ENCODE measurements at places on chromosomes 13 and 19.

- peak; percentile 87 for DNase-seq
These were observed 6.7 kb downstream of the ZNF708 start for GRCh38 chr19:21322528-21322927.

GRCh38 chr19:13057744-13058143 lies 44.9 kb downstream of the LYL1 start:
- no peak for DNase-seq

DNA sequence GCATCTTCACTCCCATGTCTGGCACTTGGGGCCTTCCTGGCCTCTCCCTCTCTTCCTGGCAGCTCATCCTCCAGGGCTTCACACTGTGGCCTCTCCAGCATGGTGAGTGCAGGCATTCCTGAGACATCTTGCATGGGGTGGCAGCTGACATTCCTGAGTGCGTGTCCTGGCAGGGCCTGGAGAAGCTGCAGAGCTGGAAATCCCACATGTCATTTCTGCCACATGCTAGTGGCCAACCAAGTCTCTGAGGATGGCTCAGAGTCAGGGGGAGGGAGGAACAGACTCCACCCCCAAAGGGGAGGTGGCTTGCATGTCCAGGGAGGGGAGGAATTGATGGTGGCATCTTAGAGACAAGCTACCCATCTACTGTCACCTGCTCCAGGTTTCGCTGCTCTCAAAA lies 41.6 kb upstream of the AMER2 start:
- DNase-seq, result no peak

- no peak for DNase-seq
These were observed 413.7 kb downstream of the FGF14 start for GRCh38 chr13:101988140-101988539.

GRCh38 chr13:33284916-33285315 lies 639 bp downstream of the STARD13 start:
- no peak for DNase-seq

- DNase-seq, result no peak
These were observed 4.0 kb downstream of the TPGS1 start for GRCh38 chr19:511101-511851.

DNA sequence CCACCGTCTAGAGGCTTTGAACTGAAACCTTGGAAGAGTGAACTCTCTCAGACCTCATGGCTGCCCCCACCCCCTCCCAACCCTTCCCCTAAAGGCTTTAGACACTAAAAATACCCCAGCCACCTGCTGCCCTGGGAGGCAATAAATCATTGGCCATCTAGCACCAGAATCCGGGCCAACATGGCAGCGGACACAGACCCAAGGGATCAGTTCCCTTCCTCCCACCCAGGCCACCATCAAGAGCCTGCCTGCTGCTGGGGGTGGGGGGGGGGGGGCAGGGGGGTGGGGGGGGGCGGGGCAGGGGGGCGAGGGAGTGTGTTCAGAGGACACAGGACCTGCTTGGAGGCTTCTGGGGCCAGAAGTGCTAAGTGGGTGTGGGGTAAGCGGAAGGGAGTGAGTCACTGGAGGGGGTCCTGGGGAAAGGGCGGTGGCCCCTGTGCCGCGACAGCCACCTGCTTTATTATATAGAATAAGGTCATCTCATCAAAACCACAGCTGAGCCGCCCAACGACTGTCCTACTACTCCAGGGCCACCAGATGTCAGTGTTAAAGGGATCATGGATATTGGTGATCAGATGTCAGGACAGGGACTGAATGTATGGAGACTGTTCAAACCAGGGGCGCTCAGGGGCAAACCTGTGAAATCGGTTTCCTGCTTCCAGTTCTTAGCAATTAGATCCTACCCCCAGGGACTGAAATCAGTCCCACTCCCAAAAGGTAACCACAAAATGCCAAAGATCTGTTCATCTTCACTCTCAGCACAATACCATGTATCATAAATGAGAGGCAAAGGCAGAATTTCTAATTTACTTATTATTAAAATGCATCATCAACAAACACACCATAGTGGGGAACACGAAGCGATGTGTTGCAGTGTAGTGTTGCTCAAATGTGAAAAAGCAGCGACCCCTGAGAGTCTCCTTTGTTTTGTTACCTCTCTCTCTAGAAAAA lies 24.3 kb downstream of the ARL11 start:
- no peak for DNase-seq

GRCh38 chr13:113402471-113403254 lies 38.7 kb upstream of the GRTP1 start:
- no peak for DNase-seq

- no peak for DNase-seq
These were observed 402.3 kb upstream of the SLITRK6 start for GRCh38 chr13:86201477-86201876.

DNA sequence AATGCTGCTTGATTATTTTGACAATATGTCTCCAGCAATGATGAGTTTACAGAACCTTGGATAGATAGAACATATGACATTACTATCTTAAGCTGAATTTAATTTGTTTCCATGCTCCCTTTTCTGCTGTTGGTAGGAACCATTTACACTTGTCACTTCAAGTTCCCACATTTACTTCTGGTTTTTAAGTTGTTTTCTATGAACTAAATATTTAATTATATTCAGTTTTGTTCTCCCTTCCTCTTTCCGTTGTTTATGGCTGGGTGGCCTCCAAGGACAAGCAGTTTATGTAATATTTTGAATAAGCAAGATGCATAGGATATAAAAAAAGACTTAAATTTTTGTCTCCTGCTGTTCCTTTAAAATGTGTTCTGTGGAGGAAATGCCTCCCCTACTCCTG lies 860.6 kb downstream of the GPC5 start:
- no peak for DNase-seq

DNA sequence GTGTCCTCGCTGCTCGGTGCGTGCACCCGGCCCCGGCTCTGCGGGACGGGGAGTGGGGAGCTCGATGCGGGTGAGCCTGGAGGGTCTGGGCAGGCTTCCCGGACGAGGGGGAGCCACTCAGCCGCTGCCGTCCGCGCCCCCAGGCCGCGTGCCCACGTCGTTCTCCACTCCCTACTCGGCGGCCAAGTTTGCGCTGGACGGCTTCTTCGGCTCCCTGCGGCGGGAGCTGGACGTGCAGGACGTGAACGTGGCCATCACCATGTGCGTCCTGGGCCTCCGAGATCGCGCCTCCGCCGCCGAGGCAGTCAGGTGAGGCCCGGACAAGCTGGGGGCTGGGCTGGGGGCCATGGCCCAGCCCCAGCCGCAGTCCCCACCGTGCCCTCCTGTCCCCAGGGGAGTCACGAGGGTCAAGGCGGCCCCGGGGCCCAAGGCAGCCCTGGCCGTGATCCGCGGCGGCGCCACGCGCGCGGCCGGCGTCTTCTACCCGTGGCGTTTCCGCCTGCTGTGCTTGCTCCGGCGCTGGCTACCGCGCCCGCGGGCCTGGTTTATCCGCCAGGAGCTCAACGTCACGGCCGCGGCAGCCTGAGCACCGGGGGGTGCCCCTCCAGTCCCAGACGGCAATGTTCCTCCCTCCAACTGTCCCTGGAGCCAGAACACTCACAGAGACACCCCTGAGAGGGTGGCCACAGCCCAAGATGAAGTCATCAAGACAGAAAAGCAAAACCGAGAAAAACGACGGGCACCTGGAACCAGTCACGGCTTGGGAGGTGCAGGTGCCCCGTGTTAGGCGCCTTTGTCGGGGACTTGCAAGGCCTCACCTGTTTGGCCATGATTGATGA lies 2.5 kb upstream of the RPL36 start:
- DNase-seq, result no peak

DNA sequence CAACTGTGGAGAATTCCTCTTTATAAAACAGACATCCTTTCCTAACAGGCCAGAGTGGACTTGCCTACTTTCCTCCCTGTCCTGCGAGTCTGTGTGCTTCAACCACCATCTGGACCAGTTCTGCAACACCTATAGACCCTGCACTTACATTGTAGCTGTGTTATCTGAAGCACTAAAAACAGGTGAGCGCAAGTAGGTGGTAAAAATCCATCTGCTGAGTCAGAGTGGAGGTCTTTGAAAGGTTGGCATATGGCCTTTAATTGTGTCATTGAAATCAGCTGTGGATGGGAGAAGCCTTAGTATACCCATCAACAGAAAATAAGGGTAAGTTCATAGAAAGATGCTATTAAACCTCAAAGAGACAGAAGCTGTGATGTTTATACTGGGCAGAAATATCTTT lies 7.6 kb upstream of the NALCN start:
- peak; percentile 51 for DNase-seq

GRCh38 chr13:95833719-95834118 lies 156.8 kb downstream of the DNAJC3 start:
- no peak for DNase-seq

DNA sequence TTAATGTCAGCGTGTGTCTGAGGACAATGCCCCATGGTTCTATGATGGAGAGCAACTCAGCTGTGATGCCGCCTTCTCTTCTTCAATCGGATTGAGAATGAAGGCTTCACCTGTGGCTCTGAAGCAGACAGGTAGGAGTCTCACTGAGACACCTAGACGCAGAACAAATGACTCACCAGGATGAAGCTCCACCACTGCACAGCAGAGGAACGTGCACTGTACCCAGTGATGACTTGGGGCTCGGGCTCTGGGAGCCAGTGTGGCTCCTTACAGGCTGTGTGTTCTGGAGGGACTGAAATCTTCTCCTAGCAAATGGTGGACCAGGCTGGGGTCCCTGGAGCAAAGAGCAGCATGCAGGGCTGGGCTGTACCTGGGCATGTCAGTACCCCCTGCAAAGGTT lies 44.0 kb downstream of the CCDC70 start:
- DNase-seq, result no peak

- DNase-seq, result no peak
These were observed 969 bp upstream of the CEACAM5 start for GRCh38 chr19:41707502-41707812.

DNA sequence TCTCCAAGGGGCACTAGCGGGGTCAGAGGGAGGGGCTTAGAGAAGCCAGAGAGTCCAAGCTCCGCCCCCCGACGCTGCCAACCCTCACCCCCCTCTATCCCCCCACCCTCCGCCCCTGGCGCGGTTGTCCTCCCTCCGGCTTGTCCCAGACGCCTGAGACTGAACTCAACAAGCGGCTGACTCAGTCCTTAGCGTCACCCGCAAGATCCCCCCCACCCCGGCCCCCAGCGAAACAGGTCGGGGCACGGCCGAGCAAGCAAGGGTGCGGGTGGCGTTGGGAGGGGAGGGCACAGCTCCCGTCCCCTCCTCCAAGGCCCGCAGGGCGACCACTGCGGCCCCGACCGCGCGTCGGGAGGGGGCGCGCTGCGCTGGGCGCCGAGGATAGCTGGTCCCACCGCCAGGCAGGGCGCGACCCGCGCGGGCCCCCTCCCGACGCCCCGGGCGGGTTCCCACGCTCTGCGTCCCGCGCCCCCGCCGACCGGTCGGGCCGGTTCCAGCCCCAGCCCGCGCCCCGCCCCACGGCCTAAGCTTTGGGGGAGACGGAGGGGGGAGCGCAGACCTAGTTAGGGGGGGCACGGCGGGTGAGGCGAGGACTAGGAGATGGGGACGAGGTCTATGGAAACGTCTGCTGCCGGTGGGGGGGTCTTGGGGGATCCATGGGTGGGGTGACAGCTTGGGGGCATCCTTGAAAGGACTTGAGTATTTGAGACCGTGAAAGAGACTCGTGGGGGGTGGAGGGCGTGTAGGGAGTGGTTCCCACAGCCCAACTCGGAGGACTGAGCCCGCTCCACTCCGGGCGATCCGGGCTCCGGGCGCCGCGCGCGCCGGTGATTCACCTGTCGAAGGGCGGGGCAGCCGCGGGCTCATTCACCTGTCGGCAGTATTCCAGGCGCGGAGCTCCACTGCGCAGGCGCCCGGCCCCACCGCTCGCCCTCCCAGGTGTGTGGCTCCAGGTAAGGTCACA lies 5.1 kb downstream of the NOTCH3 start:
- no peak for DNase-seq

DNA sequence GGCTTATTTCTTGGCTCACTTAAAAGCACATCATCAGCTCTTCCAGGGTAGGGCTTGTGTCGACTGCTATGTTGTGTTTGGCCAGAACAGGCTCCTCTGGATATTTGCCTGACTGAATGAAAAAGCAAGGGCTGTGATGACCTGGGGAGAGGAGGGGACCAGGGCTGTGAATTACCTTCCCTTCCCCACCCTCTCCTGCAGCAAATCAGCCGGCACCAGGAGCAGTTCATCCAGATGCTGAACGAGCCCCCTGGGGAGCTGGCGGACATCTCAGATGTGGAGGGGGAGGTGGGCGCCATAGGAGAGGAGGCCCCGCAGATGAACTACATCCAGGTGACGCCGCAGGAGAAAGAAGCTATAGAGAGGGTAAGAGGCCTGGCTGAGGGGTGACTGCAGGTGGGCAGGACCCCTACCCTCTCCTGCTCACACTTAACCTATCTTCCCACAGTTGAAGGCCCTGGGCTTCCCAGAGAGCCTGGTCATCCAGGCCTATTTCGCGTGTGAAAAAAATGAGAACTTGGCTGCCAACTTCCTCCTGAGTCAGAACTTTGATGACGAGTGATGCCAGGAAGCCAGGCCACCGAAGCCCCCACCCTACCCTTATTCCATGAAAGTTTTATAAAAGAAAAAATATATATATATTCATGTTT lies 4.4 kb downstream of the GADD45GIP1 start:
- no peak for DNase-seq

DNA sequence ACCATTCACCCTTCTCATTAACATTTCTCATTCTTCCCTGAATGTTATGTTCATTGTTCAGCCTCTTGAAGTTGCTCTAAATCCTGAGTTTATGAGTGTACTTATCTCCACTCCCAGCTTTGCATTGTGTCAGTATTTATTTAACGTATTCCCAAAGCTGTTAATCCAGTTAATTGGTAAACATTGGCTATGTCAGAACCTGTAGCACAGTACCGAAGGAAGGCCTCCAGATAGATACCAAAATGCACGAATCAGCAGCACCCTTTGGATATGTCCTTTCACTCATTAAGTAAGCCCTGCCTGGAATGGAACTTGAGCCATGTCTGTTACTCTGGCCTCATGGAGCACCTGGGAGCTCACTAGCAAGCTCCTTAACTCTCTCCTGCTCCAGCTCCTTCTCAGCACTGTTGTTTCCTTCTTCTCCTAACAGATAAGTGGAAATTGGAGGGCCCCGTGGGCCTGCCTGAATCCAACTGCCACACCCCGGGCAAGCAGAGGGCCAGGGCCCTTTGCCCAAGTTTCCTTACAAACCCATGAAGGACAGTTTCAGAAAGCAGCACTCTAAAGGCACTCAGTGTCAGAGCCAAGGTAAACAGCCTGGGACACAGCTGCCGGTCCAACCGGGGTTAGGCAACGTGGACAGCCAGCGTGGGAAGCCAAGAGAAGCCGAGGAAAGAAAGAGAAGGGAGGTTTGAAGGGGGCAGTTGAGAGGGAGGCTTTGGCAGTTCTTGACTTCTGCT lies 155.0 kb upstream of the SERP2 start:
- no peak for DNase-seq

GRCh38 chr13:97240788-97241734 lies 18.9 kb downstream of the MBNL2 start:
- DNase-seq, result no peak
